ENCODE measurements at places on chromosomes 5 and 9. TPM values are rescaled to one million over a fixed set of nuclear protein-coding genes. Genes with fewer than 3 reads are reported as not detected.

DNA sequence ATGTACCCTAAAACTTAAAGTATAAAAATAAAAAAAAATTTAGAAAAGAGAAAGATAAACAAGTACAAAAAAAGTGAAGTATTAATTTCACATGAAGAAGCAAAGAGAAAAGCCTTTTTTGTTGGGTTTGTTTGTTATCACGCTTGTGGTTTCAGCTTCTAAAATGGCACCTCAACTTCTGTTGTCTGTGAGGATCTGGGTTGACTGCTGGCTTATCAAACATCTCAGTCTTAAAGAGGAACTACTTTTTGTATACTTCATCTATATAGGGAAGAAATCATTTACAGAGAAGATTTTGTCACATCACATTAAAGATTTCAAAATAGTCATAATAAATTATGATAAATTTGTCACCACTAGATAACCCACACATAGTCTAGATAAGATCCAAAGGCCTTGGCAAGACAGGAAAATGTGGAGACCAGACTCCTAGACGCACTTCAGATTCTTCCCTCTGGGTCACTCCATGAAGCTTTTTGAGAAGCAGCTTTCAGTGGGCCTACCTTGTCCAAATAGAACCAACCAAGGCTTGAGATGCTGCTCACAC lies 8.8 kb upstream of the ADGRV1 start:
- H3K27ac ChIP-seq = no peak overlapping the region
- H3K27me3 ChIP-seq = no peaks in the 10 kb centered on the region
- no peak for DNase-seq
- no peak overlapping the region for H3K4me3 ChIP-seq

GRCh38 chr9:133873461-133873891 lies 118.6 kb downstream of the VAV2 start:
- no peak overlapping the region for H3K27ac ChIP-seq
- H3K4me3 ChIP-seq = no peak overlapping the region
- H3K27me3 ChIP-seq = no peaks in the 10 kb centered on the region

DNA sequence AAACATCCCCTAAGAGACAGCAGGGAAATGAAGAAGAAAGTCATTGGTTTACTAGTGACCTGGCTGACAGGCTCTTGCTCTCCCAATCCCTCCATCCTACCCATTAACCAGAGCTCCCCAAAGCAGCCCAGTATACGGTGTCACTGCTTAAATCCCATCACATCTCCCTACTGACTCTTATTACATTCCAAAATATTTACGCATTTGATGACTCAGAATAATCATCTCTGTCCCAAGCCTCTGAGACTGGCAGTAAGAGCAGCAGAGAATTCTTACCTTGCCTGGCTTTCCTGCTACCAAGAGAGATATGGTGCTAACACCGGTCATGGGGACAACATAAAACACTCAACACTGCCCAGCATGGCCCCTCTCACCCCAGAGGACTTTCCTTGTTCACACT lies 20.2 kb upstream of the WHRN start:
- H3K27me3 ChIP-seq = peaks cover 3% of the 10 kb centered on the region
- DNase-seq = no peak
- H3K4me3 ChIP-seq = no peak overlapping the region
- peaks cover 6% of the 10 kb centered on the region for H3K4me1 ChIP-seq

Gene FOXD4L5
- 0.19 TPM for total RNA-seq

DNA sequence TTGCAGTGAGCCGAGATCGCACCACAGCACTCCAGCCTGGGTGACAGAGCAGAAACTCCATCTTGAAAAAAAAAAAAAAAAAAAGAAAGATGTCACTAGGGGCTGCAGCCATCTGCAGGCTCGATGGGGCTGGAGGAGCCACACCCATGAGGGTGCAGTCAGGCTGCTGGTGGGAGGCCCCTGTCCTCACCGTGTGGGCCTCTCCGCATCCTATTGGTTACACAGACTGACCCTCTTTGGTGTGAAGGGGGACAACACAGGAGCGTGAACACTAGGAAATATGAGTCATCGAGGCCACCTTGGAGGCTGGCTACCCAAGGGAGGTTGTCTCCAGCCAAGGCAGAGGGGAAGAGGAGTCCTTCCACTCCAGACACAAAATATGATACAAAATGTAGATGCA lies 14.0 kb upstream of the FAM193B start:
- no peak overlapping the region for H3K27ac ChIP-seq
- no peaks in the 10 kb centered on the region for H3K36me3 ChIP-seq
- H3K4me1 ChIP-seq = no peaks in the 10 kb centered on the region
- no peak for DNase-seq
- no peak overlapping the region for H3K4me3 ChIP-seq
- H3K27me3 ChIP-seq = no peaks in the 10 kb centered on the region

DNA sequence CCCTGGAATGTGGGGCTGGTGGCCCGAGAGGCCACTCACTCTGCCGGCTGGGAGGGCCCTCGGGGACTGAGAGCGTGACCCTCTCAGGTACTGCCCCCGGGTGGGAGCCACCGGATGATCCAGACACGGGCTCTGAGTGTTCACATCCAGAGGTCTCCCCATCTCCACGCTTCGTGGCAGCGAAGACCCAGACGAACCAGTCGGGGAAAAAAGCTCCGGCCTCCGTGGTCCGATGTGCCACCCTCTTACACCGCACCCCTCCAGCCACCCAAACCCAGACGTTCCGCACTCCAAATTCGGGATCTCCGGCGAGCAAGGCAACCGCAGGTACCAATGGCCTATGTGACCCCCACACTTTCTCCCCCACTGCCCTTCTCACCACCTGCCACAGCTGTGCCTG lies 49.5 kb downstream of the AMBP start:
- no peaks in the 10 kb centered on the region for H3K27me3 ChIP-seq
- H3K27ac ChIP-seq = no peak overlapping the region
- DNase-seq = no peak
- H3K36me3 ChIP-seq = peaks cover 4% of the 10 kb centered on the region
- peaks cover 12% of the 10 kb centered on the region for H3K4me1 ChIP-seq

Gene GRIN1
- not detected for total RNA-seq

- H3K36me3 ChIP-seq = no peaks in the 10 kb centered on the region
- no peak overlapping the region for H3K27ac ChIP-seq
- DNase-seq = no peak
- peaks cover 17% of the 10 kb centered on the region for H3K4me1 ChIP-seq
- no peak overlapping the region for H3K4me3 ChIP-seq
Observed at GRCh38 chr5:142840575-142840974, 70.4 kb downstream of the ARHGAP26 start.

Gene BAAT
- 0.09 TPM for total RNA-seq

- no peak overlapping the region for H3K27ac ChIP-seq
- no peaks in the 10 kb centered on the region for H3K27me3 ChIP-seq
Observed at GRCh38 chr9:120663380-120663779, 50.9 kb downstream of the MEGF9 start.

DNA sequence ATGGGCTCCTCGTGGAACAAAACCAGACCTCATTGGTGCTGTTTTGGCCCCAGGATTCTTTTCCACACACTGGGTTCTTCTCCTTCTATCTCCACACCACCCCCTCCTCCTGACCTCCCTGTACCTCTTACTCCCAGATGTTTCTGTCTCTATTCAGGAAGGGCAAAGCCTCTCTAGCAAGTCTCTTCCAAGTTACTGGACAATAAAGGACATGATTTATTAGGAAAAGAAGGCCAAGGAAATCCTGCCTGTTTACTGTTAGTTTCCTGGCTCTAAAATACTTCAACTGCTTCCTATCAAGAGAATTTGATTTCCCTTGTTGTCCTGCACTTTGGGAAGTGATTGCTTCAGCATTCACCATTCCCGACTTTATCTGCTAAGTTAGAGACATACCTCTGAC lies 262.0 kb downstream of the SAXO1 start:
- H3K27me3 ChIP-seq = no peaks in the 10 kb centered on the region
- H3K4me1 ChIP-seq = no peaks in the 10 kb centered on the region
- no peak overlapping the region for H3K4me3 ChIP-seq
- H3K27ac ChIP-seq = no peak overlapping the region

DNA sequence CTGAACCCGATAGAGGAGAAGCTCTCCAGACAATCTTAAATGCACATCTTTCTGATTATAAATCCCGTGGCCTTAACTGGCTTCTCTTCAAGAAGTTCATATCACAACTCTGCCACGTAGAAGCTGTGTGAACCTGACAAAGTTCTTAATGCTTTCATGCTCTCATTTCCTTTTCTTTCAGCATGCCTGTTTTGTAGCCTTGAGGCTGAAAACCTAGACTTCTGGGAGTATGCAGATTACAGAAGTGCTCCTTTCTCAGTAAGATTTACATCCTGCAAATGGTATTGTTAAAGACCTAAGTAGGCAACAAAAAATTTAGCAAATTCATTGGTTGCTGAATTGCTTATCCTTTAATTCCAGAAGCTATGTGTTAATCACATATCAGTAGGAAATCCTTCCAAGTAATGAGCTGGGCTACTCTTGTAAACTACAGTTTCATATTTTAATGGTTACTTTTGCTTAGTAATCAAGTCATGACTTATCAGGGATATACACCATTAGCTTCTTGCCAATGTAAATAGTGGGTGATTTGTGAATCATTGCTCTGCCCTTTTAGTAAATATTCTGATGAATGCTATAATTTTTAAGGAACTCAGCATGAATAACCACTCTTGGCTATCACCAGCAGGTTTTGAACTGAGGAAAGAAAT lies 334.7 kb downstream of the FBXL7 start:
- no peak overlapping the region for H3K27ac ChIP-seq
- H3K4me3 ChIP-seq = no peak overlapping the region
- H3K4me1 ChIP-seq = no peaks in the 10 kb centered on the region
- H3K27me3 ChIP-seq = no peaks in the 10 kb centered on the region

- H3K27me3 ChIP-seq = no peaks in the 10 kb centered on the region
- no peaks in the 10 kb centered on the region for H3K36me3 ChIP-seq
- no peak overlapping the region for H3K27ac ChIP-seq
- H3K4me1 ChIP-seq = no peaks in the 10 kb centered on the region
- DNase-seq = no peak
Observed at GRCh38 chr5:26003966-26004365, 1034.4 kb downstream of the CDH9 start.

Gene BRD3
- 21.7 TPM for total RNA-seq

- peaks cover 11% of the 10 kb centered on the region for H3K4me1 ChIP-seq
- DNase-seq = peak; percentile 9
- H3K4me3 ChIP-seq = no peak overlapping the region
- no peak overlapping the region for H3K27ac ChIP-seq
Observed at GRCh38 chr5:2570586-2570985, 180.9 kb downstream of the IRX2 start.

Gene TRAF1
- 4.5 TPM for total RNA-seq

Data from neural progenitor cell (in vitro differentiated cells).